ENCODE measurements at places on chromosomes 5 and 9. TPM values are rescaled to one million over a fixed set of nuclear protein-coding genes. Genes with fewer than 3 reads are reported as not detected.

PDCD1LG2 gene
- 0.46 TPM for total RNA-seq

SLC6A18 gene
- total RNA-seq = not detected

EIF4EBP3 gene
- 2.1 TPM for total RNA-seq

SUSD3 gene
- 0.67 TPM for total RNA-seq

OCLN gene
- 9.0 TPM for total RNA-seq

CTNND2 gene
- total RNA-seq = not detected

FOXD4L6 gene
- total RNA-seq = not detected

PCDHB8 gene
- 0.32 TPM for total RNA-seq

ARID3C gene
- total RNA-seq = 0.23 TPM
